ENCODE measurements at places on chromosomes 7 and 10.
A peak's percentile ranks its signal among the peaks of the same experiment; 100 is the strongest.

GRCh38 chr7:150875791-150876190, 23.5 kb downstream of the AOC1 start:
- DNase-seq = no peak

- DNase-seq = peak; percentile 47
Observed at GRCh38 chr10:18610517-18610916, 40.9 kb downstream of the NSUN6 start.

- DNase-seq = peak; percentile 68
Observed at GRCh38 chr7:23093546-23093945, 12.0 kb upstream of the KLHL7 start.

GRCh38 chr10:34801097-34801733, 13.9 kb downstream of the PARD3 start:
- DNase-seq = no peak

DNA sequence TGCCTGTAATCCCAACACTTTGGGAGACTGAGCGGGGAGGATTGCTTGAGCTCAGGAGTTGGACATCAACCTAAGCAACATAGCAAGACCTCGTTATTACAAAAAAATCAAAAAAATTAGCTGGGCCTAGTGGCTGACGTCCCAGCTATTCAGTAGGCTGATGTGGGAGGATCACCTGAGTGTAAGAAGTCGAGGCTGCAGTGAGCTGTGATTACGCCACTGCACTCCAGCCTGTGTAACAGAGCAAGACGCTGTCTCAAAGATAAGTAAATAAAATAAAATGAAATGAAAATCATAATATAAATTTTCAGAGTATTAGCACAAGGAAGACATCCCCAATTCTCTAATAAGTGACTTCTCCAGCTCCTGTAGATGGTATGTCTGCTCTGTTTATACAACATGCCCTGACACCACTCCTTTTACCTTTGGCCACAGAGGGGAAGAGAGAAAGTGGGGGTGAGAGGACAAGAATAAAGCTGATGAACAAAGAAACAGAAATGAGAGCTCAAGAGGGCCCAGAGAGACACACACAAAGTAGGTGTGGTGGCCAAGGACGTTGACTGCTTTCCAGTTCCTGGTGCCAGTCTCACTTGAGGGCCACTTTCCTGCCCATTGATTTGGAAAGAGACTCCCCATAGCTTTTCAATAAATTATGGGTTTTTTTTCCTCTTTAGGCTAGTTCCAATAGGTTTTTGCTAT, 62.9 kb downstream of the PTTG1IP2 start:
- no peak for DNase-seq

- no peak for DNase-seq
Observed at GRCh38 chr10:27258838-27259812, 18.5 kb upstream of the ACBD5 start.

DNA sequence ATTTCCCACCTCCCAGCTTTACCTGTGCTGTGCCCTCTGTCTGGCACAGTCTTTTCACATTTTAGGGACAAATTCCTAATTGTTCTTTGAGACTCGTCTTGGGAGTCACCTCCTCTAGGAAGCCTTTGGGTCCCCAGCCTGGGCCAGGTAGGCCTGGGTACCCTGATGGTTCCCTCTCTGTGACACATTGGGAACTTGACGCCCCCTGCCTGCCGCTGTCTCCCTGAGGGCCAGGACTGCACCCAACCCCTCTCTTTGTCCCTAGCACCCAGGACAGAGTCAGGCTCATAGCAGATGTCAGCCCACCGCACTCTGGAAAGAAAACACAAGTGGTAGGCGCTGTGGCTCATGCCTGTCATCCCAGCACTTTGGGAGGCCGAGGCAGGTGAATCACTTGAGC, 71.4 kb downstream of the GTF2IRD1 start:
- no peak for DNase-seq

DNA sequence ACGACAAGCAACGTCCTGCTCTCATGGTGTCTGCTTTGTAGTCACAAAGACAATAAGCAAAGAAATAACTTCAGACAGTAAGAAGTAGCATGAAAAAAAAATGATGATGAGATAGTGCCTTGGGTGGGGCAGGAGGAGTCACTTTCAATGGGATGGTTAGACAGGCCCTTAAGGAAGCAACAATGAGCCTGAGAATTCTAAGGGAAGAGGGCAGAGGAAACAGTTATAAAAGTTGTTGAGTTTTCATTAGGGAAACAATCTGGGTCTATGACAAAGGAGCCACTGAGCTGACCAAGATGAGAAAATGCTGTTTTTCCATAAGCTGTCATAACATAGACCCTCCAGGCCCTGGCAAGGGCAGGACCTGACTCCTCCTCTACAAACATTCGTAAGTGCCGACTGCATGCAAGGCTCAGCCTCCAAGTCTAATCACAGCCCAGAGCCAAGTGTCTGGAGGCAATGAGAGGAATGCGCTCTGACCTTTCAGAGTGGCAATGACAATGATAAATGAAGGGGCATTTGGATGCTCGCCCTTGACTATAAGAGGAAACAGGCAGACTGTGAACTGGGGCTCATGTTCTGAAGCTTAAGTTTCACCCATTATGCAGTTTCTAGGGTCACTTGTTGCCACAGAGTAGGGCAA, 43.7 kb downstream of the PPP1R3C start:
- DNase-seq = peak; percentile 75
